Panc1 (cell line): ENCODE measurements at places on chromosomes 1 and 21.
A peak's percentile ranks its signal among the peaks of the same experiment; 100 is the strongest.

- DNase-seq: no peak
Measured at GRCh38 chr21:43719748-43720538, 1.0 kb downstream of the PDXK start.

DNA sequence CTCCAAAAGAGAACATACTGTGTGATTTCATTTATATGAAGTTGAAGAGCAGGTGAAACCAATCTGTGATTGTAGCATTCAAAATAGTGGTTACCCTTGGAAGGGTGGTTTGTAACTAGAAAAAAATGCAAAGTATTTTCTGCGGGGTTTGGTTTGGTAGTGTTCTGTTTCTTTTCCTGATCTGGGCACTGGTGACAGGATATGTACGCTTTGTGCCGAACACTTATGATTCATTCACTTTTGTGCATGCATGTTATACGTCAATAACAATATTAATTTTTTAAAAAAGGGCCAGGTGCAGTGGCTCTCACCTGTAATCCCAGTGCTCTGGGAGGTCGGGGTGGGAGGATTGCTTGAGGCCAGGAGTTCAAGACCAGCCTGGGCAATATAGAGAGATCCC is 63.8 kb downstream of the CD34 start:
- DNase-seq: no peak

- DNase-seq: no peak
Measured at GRCh38 chr1:197848350-197848749, 54.1 kb upstream of the C1orf53 start.

- no peak for DNase-seq
Measured at GRCh38 chr1:240931031-240931430, 319.1 kb upstream of the GREM2 start.

DNA sequence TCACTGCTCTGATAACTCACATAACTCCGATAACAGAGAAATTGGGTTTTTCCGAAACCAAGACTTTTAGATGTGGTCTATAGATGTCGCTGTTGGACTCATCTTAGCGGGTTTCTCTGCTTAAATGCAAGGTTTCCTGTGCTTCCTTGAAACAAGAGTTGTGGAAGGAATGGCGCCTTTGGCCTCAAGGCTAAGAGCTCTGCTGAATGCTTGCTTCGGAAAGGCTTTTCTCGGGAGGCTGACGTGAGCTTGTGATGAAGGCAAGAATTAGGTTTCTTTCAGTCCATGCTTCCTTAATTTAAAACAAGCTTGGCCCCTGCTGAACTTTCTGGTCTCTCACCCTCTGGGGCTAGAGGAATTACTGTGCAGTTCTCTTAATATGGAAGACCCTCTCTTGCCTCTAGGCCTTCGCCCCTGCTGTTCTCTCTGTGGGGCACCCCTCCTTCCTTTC is 113.5 kb downstream of the MAP3K21 start:
- DNase-seq: peak; percentile 38

- DNase-seq: no peak
Measured at GRCh38 chr1:110472546-110472945, 21.6 kb downstream of the PROK1 start.

- no peak for DNase-seq
Measured at GRCh38 chr1:58573705-58574591, 3.1 kb downstream of the TACSTD2 start.

DNA sequence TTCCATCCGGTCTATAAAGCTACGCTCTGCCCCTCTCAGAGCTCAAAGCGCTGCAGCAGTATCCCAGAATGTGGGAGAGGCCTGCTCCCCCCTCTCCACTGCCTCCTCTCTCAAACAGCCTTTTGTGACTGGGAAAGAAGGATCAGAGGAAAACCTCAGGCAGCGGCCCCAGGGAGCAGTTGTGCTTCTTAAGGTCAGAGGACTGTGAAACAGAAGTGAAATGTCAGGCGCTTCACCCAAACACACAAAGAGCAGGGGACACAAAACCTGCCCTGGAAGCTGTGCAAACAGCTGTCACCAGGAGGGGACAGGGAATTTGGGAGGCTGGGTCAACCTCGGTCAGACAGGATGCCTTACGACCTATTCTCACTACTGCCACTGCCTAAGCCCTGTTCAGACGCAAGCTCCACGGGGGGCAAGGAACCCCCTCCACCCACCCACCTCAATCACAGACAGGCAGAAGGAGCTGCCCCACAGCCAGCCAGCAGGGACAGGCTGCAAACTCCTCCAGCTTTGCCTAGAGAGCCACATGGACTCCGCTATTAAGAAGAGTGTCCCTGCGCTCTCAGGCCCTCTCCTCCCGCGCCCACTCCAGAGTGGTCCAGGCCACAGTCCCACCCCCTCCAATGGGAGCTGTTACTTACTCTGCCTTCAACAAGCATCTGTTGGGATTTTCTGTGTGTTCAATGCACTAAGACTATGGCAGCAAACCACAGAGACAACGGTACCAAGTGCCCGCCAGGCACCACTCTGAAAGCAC is 14.6 kb downstream of the SSBP3 start:
- no peak for DNase-seq

GRCh38 chr1:2258996-2259395 is 30.9 kb downstream of the SKI start:
- DNase-seq: no peak

DNA sequence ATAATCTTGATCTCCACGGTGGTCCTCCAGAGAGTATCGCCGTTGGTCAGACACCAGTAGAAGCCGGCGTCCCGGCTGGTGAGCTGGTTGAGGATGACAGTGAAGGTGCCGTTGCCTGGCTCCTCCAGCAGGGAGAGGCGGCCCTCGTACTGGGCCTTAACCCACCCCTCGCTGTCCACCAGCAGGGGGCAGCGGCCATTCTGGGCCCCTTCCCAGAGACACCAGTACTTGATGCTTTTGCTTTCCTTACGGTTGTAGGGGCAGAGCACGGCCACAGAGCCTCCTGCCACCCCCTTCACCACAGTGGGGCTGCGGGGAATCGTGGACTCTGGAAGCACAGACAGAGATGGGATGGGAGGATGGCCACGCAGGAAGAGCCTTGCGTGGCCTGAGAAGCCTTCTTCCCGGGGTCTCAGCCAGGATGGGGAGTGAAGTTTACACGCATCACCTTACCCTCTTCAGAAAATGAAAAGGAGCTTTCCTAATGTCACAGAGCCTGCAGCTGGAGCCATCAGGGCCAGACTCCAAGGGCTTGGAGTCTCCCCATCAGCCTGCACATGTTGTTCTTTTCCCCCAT is 10.7 kb downstream of the PIGR start:
- no peak for DNase-seq

- no peak for DNase-seq
Measured at GRCh38 chr1:232974971-232975370, 24.6 kb downstream of the NTPCR start.

- no peak for DNase-seq
Measured at GRCh38 chr1:152018537-152018936, 18.3 kb downstream of the S100A11 start.

GRCh38 chr1:37399205-37399604 is 75.2 kb upstream of the ZC3H12A start:
- no peak for DNase-seq

DNA sequence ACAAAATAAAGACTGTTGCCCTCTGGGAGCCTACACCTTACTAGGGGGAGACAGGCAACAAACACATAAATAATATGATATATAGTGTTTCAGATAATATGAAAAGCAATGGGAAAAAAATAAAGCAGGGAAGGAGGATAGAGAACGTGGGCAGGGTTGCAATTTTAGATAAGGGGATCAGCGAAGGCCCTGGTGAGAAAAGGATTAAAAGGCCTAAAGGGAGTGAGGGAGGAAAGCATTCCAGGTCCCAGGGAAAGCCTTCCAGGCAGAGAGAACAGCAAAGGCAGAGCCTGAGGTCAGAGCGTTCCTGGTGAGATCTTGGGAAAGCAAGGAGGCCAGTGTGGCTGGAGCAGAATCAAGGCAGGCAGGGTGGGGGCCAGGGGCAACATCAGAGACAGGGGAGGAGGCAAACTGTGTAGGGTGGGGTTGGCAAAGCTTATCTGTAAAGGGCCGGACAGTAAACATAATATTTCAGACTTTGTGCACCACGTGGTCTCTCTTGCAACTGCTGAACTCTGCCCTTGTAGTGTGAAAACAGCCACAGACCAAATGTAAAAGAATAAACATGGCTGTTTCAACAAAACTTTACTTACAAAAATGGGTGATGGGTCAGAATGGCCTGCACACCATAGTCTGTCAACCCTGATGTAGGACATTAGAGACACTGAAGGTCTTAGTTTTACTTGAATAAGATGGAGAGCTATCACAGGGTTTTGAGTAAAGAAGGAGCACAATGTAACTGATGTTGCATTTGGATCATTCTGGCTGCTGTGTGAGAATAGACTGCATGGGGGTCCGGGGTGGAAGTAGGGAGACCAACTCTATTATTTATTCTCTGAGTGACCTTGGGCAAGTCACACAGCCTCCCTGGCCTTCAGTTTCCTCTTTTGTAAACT is 13.3 kb upstream of the CPT2 start:
- DNase-seq: no peak

- no peak for DNase-seq
Measured at GRCh38 chr1:148315071-148315811, 163.2 kb upstream of the NBPF11 start.

- DNase-seq: no peak
Measured at GRCh38 chr1:111141245-111142220, 1.5 kb downstream of the CEPT1 start.

DNA sequence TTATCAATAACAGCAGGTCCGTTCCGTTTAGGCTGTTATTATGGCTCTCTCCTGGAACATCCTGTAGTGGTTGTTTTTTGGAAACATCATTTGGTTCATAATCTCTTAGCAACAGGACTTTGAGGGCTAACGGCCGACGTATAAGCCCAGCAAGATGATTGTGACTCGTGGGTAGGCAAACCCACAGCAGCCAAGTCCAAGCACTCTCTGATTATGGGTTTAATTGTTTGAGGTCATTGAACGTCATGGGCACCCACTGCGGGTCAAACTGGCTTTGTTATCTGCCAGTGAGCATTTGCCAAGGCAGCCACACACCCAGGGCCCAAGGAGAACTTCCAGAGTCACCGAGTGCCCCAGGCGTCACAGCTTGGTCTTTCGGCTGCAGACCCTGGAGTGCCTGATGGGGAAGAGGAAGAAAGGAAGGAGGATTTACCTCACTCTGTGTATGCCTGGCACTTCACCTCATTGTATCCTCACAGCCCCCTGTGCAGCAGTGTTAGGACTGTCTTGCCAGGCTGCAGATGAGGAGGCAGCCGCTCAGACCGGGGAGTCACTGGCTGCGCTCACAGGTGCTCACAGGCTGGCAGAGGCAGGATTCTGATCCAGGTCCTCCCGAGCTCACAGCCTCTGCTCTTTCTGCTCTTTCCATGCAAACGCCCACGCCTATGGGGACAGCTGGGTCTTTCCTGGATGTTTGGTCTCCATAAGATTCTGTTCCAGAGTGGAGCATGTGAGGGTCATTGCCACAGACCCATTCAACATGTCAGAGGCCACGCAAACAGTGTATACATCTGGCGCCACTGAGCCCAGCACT is 30.8 kb upstream of the EPS8L3 start:
- DNase-seq: no peak

GRCh38 chr1:209150114-209150513 is 433.4 kb upstream of the CAMK1G start:
- no peak for DNase-seq
